HFFc6 (cell line): ENCODE measurements at places on chromosomes 11 and 22.

- H3K36me3 ChIP-seq, result peaks cover 11% of the 10 kb centered on the region; the same call in 1 of the 2 replicates
- H3K4me3 ChIP-seq, result no peak overlapping the region
- H3K4me1 ChIP-seq, result peaks cover 35% of the 10 kb centered on the region
- no peak overlapping the region for H3K27ac ChIP-seq
- peaks cover 18% of the 10 kb centered on the region for H3K27me3 ChIP-seq
- DNase-seq, result no peak
These were observed 9.3 kb downstream of the SLC25A1 start for GRCh38 chr22:19169002-19169946.

- H3K4me1 ChIP-seq, result peaks cover 19% of the 10 kb centered on the region
- no peak for DNase-seq
- no peak overlapping the region for H3K27ac ChIP-seq
- no peaks in the 10 kb centered on the region for H3K36me3 ChIP-seq
- H3K4me3 ChIP-seq, result peak overlapping the region; percentile 82
- peaks cover 5% of the 10 kb centered on the region for H3K27me3 ChIP-seq
These were observed 56.1 kb upstream of the TIMP3 start for GRCh38 chr22:32745251-32745995.

DNA sequence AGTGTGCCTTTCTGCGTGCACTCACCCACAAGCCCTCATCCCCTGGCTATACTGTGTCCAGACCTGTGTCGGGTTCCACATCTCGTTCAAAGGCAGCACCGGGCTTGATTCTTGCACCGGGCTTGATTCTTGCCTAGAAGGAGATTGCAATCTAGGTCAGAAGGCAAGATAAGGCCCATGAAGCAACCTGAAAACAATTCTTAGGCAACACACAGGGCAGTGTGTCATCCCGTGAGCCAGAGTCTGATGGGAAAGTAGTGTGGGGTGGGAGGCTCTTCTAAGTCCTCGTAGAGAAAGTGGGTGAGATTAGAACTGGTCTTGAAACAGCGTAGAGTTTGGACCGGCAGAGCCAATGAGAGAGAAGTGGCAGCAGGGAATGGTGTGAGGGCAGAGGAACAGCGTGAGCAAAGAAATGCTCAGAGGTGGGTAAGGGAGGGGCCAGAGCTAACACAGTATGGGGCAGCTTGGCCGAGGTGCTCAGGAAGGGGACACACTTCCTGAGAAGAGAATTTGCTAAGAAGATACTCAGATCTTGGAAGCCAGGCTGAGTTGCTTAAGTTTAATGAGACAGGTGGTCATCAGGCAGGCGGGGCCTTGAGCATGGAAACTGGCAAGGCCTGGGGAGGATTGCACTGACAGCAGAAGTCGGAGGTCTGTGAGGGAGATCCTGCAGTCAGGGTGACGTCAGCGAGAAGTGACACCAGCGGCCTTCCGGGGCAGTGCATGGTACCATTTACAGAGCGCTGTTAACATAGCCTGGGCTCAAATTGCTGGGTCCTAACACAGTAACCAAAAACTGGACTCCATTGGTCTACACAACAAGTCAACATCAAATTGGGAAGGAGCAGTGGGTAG, 40.7 kb upstream of the DKK3 start:
- H3K4me1 ChIP-seq, result peaks cover 46% of the 10 kb centered on the region
- H3K27me3 ChIP-seq, result peaks cover 2% of the 10 kb centered on the region; the same call in 1 of the 2 replicates
- no peak overlapping the region for H3K4me3 ChIP-seq
- peak overlapping the region; percentile 4 for H3K27ac ChIP-seq

DNA sequence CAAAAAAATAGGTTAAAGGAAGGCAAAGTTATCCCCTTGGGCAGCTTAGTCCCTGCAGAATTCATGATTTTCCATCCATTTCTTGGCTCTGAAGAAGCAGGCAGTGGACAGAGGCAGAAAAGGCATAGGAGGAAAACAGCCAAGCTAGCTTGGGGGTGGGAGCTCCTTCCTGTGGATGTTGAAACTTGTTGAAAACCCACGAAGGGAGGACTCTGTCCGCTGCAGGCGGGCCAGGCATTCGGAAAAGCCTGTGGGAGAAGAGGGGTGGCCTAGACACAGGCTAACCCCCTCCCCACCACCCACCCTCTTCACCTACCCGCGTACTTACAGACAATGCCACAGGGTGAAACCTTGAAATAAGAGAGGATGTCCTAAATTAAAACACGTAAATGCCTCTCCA, 72.1 kb downstream of the C22orf31 start:
- no peaks in the 10 kb centered on the region for H3K27me3 ChIP-seq
- H3K36me3 ChIP-seq, result peaks cover 20% of the 10 kb centered on the region
- no peak overlapping the region for H3K4me3 ChIP-seq
- H3K4me1 ChIP-seq, result peaks cover 17% of the 10 kb centered on the region
- DNase-seq, result no peak
- no peak overlapping the region for H3K27ac ChIP-seq

DNA sequence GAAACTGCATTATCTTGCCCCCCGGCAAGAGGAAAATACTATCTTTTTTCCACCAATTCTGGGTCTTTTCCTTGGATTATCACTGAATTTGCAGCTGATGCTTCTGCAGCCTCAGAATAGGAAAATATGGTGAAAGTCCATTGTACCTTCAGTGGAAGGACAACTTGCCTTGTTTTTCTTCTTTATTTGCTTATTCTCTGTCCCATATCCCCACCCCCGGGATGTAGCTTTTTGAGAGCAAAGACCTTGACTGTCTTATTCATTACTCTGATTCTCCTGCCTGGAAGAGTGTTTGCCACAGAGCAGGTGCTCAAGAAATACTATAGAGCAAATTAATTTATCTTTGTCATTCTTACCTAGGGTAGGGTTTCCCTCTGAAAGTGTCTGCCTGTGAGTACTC, 29.5 kb downstream of the UBASH3B start:
- H3K4me1 ChIP-seq, result peaks cover 48% of the 10 kb centered on the region
- H3K27me3 ChIP-seq, result peaks cover 2% of the 10 kb centered on the region; the same call in 1 of the 2 replicates
- no peak overlapping the region for H3K27ac ChIP-seq
- DNase-seq, result no peak

DNA sequence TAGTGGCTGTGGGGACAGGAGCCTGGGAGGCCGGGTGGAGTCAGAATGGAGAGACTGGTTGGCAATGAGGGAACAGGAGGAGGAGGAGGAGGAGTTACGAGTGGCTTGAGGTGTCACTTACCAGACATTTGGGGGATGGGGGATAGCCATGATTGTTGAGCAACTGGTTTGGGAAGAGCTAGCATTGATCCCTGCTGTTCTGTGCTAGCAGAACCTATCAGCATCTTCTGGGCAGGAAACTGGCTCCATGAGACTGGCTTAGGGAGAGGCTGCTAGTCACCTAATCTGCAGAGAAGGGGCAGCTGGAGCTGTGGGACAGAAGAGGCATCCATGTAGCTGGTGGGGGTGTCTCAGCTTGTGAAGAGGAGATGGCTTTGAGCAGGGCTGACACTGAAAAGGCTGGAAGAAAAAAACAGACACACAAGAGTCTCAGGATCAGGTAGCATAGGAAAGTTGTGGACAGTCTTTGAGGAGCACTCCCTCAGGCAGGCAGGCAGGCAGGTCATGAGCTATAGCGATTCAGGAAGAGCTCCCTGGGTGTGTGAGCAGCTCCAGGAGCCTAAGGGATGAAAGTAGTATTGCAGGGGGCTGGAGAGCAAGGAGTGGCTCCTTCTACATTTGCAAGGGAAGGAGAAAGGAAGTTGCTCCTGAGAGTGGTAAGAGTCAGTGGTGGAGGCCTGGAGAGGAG, 22.3 kb downstream of the PIK3IP1 start:
- H3K27ac ChIP-seq, result peak overlapping the region; percentile 5; the same call in 1 of the 2 replicates
- no peak overlapping the region for H3K4me3 ChIP-seq
- H3K27me3 ChIP-seq, result peaks cover 1% of the 10 kb centered on the region; the same call in 1 of the 2 replicates
- H3K36me3 ChIP-seq, result peaks cover 18% of the 10 kb centered on the region
- H3K4me1 ChIP-seq, result no peaks in the 10 kb centered on the region
